CD4-positive, alpha-beta T cell treated with Interleukin-4 for 4 hours (primary cell): ENCODE measurements at places on chromosomes 6 and 20.
A peak's percentile ranks its signal among the peaks of the same experiment; 100 is the strongest.

- no peak for DNase-seq
These were observed 73.5 kb upstream of the LAMP5 start for GRCh38 chr20:9440892-9441291.

DNA sequence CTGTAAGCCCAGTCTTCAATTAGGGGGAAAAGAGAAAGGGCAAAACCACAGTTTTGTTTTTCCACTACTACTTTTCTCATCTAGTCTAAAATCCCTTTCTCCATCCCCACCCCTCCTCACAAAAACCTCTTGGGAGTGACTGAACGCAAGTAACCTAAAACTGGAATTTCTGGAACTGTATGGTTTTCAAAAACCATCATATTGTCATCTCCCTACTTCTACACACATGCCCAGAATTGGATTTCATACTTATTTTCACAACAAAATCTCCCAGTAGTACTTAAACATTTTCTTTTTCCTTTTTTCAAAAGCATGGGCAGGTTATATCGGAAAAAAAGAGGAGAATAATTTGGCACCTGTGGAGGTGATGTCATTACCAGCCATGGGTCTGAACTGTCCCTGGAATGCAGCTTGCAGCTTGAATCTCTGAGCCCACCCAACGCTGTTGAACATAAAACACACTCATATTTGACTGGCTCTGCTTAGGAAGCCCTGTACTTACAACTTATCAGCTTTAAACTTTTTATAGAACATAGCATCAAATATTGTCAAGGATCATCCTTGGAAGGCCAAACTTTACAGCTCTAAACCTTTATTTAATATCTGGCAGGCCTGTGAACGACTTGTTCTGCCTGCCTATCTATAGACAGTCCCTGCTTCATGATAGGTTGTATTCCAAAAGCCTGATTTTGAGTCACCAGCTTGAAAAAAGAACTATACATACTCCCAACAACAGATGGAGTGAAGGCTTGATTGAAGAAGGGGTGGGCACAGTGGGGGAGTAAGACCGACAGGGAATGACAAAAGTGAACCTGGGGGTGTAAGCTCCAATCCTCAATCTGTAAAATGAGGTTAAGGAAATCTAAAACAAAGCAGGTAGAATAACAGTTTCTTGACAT, 59.3 kb downstream of the EPB41L2 start:
- no peak for DNase-seq

DNA sequence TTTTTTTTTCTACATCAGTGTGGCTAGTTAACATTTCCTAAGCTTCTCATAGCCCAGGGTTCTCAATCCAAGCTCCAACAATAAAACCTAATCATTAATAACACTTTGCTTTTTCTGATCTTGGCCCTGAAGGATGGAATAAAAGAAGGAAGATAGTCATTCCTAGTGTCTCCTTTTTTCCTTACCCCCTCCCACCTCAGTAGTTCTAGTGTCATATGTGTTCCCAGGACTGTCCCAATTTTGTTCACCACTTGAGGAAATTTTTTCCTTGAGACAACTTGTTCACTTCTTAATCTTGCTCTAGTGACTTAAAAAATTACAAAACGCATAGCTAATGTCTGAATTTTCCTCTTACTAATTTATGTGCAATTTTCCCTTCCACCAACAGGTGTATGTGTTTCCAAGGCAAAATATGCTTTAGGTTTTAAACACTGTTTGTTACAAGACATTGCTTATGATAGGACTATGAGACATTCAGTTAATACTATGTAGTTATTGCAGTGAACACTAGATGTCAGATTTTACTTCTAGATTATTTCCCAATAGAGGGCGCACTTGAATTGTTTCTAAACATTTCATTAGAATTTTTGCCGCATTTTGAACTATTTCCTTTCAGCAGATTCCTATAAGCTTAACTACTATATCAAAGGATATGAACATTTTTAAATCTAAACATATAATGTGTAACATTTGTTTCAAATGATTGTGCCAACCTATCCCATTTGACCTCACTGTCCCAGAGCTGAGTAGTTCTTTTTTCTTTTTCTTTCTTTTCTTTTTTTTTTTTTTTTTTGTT, 18.5 kb upstream of the C6orf141 start:
- peak; percentile 40 for DNase-seq

- no peak for DNase-seq
These were observed 374.2 kb downstream of the PREX1 start for GRCh38 chr20:48453477-48454093.

DNA sequence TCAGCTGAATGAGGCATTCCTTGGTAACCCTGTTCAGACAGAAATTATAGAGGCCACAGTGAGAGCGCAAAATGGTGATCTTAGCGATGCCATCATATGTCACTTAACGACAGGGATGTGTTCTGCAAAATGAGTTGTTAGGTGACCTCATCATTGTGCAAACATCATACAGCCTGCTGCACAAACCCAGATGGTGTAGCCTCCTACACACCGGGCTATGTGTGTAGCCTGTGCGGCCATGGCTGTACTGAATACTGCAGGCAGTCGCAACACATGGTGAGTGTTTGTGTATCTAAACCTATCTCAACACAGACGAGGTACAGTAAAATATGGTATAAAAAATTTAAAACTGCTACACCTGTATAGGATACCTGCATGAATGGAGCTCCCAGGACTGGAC, 234.1 kb upstream of the PMEPA1 start:
- DNase-seq = no peak

DNA sequence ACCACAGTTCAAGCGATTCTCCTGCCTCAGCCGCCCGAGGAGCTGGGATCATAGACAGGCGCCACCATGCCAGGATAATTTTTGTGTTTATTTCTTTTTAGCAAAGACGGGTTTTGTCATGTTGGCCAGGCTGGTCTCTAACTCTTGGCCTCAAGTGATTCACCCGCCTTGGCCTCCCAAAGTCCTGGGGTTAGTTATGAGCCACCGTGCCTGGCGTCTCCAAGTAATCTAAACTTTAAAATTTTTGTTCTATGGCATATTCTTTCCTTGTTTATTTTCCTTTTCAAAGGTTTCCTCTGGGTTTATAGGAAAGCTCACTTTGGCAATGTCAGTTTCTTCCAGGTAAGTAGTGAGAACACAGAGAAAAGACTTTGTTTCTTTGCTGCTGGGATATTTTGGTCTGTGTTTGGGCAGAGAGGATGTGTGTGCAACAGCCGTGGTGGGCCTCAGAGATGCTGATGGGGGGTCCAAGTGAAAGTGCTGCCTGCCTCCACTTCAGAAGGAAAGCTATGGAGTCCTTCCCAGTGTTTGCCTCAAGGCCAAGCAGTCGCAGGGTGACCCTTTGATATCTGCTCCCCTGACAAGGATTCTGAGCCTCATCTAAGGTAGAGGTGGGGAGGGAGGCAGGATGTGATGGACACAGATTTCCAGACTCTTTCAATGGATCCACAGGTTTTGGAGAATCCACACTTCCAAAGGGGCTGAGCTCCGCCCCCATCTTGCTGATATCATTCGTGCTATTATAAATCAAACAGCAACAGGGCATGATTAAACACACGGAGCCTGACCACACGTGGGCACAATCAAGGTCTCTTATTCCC, 2.3 kb downstream of the LRP11 start:
- DNase-seq = no peak

DNA sequence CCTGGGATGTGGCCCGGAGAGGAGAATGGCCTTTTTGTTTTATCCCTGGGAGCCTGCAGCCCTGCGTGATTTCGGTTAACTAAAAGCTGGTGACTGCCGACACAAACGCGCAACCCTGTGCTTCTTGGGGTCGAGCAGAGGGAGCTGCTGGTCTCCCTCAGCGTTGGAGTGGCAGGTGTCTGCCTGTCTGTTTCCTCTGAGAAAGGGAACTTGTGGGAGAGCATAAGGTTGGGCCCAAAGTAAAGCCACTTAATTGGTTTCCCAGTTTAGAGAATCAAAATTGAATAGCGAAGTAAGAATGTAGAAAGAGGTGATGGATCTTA, 500 bp downstream of the LTV1 start:
- DNase-seq = no peak

DNA sequence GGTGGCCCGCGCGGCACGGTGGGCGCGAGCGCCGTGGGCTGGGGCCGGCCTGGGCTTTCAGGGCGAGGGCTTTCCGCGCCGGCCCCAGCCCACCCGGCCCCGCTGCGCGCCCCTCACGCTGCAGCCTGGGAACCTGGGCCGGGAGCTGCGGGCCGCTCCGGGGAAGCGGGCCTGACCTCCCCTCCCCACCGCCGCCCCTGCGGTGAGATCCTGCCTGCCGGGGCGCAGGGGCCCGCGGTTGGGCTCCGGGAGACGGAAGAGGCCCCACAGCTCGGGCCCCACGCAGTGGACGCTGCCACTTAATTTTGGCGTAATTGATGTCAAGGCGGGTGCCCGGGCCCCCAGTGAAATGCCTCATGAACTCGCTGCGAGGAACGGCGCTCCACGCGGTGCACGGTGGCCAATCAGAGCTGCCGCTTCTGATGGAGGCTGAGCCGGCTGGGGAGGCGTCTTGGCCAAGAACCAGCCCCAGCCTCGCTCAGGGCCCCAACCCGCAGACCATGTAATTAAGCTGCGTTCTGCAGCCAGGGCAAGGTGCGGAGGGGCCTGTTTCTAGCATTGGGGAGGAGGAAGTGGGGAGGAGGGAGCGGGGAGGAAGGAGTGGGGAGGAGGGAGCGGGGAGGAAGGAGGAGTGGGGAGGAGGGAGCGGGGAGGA, 96.1 kb upstream of the BHLHE23 start:
- peak; percentile 60 for DNase-seq

GRCh38 chr20:54539521-54540046, 64.2 kb downstream of the DOK5 start:
- DNase-seq = no peak

DNA sequence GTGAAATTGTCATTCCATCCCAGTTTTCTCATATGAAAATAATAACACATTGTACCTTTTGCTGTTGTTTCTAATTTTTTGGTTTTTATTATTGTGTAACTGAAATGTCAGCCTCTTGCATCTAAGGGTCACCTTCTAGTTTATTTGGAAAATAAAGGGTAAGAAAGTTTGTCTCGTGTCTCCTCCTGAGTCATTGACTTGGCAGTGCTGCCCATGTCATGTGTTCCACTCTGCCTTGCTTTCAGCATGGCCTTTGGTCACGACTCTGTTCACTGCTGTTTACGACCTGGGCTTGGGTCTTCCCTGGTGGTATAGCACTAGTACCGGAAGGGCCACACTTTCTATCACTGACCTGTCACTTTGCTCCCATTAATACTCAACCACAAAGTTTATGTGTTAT, 171.4 kb upstream of the RSPO3 start:
- no peak for DNase-seq

DNA sequence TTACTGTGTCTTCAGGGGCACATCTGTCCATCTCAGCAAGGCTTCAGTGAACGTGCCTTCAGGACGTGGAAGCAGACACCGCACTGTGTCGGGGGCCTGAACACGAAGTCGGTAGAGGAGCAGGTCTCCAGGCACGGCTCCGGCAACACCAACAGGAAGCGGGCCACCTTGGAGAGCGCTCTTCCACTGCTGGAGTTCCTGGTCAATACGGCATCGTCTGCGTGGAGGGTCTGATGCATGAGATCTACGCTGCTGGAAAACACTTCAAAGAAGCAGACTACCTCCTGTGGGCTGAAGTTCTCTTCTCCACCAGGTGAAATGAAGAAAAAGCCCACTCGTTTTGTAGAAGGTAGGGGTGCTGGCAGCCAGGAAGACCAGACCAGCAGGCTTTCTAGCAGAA, 69.3 kb upstream of the SLCO4A1 start:
- no peak for DNase-seq

DNA sequence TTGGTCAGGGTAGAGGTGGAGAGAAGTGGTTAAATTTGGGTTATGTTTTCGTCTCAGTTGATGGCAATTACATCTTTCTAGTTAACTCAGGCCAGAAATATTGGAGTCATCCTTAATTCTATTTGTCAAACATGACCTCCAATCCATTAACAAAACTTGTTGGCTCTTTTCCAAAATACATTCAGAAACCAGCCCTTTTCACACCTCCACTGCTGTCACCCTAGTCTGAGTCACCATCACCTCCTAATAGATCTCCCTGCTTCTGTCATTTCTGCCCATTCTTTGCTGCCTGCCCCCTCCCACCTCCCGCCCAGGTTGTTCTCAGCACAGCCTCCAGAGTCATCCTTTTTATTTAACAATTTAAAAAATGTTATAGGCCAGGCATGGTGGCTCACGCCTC, 3.0 kb upstream of the ABCF1 start:
- peak; percentile 75 for DNase-seq

DNA sequence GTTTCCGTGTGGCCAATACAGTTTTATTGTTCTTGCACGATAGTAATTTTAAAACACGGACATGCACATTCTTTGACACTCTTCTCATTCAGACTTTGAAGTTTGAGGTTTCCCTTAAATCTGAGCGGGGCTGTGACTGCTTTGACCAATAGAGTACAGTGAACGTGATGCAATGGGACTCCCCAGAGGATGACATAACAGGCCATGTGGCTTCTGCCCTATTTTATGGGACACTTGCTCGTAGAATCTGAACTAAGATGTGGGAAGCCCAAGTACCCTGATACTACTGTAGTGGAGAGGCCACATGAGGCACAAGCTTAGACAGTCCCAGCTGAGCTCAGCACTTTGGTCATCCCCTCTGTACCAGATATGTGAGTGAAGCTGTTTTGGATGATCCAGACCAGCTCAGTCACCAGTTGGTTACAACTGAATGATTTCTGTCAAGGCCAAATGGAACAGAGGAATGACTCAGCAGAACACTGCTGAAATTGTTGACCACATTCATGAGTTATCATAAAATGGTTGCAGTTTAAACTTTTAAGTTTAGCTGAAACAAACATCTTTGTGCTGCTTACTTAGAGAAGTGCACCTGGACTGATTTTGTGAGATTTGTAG, 279.4 kb downstream of the RFPL4B start:
- no peak for DNase-seq

- DNase-seq = no peak
These were observed 189.1 kb upstream of the SULF2 start for GRCh38 chr20:47974234-47974878.

GRCh38 chr6:14130435-14131075, 13.0 kb downstream of the CD83 start:
- DNase-seq = no peak

- no peak for DNase-seq
These were observed 118.2 kb downstream of the BMP7 start for GRCh38 chr20:57148263-57148662.

- no peak for DNase-seq
These were observed 16.4 kb downstream of the RAB23 start for GRCh38 chr6:57205550-57206328.

- DNase-seq = no peak
These were observed 2.5 kb downstream of the MCM9 start for GRCh38 chr6:118932421-118932820.

DNA sequence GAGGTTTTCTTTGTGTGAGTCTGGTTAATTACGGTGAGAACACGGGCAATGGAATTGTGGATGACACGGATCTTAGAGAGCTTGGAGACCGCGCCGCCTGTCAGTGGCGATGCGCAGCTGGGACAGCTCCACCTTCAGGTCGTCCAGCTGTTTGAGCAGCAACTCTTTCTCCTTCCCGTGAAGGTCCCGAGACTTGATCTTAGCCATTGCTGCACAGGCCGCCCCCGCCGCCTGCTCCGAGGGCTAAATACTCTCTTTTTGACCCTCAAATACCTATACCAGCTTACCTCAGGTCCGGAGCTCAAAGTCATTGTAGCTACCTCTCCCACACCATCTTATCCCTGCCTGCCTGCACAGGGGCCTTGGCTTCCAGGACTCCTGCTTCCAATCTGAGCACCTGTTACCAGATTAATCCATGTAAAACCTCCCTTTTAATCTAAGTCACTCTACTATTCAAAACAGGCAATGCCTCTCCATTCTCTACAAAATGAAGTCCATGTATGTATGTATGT, 100.2 kb downstream of the PREP start:
- no peak for DNase-seq
